T-helper 1 cell (primary cell): ENCODE measurements at places on chromosomes 11 and 22.
A peak's percentile ranks its signal among the peaks of the same experiment; 100 is the strongest.

DNA sequence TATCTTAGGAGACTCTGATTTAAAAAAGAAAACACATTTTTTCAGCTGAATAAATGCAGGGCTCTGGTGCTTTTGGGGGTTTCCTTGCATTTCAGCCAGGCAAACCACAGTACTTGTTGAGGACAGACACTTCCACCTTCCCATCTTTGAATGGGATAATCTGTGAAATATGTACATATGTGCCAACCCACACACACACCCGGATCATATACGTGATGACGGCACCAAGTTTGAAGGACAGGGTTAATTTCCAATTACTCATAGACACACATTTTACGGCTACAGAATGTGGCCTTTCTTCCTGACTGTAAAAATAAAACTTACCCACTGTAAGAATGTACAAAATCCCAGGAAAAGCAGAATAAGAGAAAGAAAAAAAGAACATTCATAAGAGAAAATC lies 104.4 kb downstream of the MPPED2 start:
- no peak for DNase-seq

GRCh38 chr11:73177778-73178539 lies 35.8 kb upstream of the FCHSD2 start:
- DNase-seq = peak; percentile 73

DNA sequence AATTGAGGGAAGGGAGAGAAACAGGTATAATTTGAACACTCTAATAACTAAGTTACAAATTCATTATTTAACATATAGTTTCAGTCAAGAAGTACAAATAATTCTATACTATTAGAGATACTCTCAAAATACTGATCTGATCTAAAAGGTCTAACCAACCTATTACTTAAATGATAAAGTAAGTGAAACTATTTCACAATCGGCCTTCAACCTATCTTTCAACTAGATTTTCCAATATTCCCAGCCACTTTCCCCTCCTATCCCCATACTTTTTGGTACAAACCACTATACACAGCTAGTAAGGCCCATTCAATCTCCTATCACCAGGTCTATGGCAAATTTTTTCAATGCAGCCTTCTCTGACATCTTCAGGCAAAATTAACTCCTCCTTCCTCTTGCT lies 106.7 kb downstream of the SIK3 start:
- DNase-seq = no peak

- DNase-seq = no peak
These were observed 224.6 kb upstream of the PLET1 start for GRCh38 chr11:112485280-112485679.

DNA sequence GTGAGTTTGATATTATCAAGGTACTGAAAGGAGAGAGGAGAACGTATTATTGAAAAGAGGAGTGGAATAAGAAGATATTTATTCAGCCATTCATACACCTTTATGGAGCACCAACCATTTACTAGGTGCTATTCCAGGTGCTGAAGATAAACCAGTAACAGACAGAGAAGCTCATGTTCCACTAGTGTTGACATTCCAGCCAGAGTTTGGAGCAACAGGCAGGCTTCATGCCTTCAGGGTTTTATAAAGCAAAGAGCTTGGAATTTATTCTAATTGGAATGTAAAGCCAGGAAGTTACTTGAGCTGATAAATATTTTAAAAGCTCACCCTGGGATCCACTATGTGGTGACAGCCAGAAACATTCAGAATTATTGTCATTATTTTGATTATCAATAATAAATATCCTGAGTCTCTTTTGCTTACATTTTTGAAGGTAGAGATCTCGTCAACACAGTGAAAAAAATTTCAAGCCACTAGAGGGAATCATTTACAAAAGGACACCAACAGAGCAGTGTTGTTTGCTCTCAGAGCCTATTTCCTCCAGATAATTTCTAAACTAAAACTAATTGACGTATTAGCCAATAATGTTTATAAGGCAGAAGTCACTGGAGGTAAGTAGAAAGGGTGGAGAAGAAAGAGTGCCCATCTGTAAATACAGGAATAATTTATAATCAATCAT lies 172.0 kb downstream of the KCNA4 start:
- DNase-seq = no peak

GRCh38 chr11:105298630-105299029 lies 159.1 kb upstream of the CARD18 start:
- no peak for DNase-seq

GRCh38 chr11:6251120-6251733 lies 8.4 kb upstream of the CCKBR start:
- peak; percentile 36 for DNase-seq

DNA sequence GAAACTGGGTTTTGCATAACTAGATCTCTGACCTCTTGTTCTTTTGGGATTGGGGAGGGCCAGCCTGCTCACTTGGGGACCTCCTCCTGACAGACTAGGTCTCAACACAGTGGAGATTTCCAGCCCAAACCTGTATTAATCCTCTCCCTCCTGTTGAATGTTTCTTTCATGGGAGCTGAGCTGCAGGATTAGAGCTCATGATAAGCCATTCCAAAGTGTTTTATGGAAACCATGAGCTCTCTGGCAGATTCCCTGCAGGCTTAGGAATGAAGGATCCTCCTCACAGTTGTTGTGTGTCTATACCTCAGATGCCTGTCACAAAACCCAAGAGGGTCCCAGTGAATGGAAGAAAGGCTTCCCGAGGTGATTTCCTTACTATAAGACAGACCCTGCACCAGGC lies 248.4 kb upstream of the B3GAT1 start:
- DNase-seq = no peak

DNA sequence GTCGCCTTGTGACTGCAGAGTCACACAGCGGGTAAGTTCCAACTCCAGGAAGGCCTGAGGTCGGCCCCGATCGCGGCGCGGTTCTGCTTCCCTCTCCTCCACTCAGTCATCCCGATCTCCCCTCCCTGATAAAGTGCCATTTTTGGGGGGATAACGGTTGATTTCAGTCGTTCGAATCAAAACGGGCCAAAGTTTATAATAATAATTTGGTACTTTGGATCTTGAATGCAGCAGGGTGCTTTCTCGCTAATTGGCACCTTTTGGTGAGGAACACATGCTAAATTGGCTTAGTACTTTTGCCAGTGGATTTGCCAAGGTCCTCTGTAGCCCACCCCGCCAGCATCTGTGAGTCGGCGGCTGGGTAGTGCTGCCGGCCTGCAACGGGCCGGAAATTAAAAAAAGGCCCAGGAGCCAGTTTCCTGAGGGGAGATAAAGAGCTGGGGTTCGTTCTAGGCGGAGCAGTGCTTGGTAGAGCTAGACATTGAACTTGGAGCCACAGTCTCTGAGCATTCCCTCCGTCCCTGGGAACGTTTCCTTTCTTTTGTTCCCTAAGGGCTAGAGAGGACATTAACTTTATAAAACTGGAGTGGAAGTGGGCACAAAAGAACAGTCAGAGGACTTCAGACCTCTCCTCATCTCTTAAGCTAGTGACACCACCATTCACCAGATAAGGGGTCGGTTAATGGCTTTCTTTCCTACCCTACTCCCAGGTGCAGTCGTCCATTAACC lies 997 bp downstream of the UBE2L3 start:
- no peak for DNase-seq

GRCh38 chr11:95092549-95093324 lies 3.1 kb downstream of the ENDOD1 start:
- DNase-seq = peak; percentile 15

DNA sequence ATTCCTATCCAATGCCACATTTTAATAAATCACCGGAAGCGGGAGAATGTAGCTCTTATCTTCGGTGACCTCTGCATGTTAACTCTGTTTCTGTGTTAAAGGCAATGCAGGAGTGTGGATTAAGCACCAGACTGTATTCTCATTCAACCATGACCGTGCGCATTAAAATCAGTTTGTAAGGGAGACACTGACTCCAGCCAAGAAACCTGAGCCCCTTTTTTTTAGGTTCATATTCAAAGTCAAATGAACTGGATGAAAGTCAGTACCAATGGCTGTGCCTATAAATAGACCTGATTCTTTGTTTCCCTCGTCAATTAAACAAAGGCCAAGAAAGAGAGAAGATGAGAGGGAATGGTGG lies 32.2 kb downstream of the C11orf91 start:
- DNase-seq = no peak

DNA sequence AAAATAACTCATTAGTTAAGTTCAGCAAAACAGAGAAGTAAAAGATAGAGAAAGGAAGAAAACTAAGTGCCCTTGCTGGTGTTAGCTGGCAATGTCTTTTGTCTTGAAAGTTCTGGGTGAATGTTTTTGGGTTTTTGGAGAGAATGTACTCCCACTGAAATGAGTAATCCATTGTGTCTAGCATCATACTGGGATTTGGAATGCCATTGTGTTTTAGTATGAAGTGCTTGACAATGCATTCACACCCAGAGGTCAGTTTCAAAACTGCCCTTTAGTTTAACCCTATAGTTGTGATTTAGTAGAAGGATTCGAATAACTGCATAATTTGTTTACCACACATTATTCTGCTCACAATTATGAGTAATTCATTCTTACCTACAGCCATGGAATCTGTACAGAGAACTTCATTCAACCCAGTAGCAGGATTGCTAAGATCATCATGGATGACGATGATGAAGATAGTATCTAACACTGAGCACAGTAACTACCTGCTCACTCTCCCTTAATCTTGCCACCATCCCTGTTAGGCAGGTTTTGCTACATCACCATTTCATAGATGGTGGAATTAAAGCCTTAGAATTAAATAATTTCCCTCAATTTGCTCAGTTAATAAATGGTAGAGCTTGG lies 33.9 kb downstream of the MAML2 start:
- no peak for DNase-seq

- no peak for DNase-seq
These were observed 14.4 kb upstream of the APOL4 start for GRCh38 chr22:36215981-36216380.

GRCh38 chr11:125874556-125875124 lies 12.8 kb upstream of the HYLS1 start:
- DNase-seq = peak; percentile 13

GRCh38 chr22:36288571-36289405 lies 35.9 kb downstream of the APOL1 start:
- DNase-seq = no peak

DNA sequence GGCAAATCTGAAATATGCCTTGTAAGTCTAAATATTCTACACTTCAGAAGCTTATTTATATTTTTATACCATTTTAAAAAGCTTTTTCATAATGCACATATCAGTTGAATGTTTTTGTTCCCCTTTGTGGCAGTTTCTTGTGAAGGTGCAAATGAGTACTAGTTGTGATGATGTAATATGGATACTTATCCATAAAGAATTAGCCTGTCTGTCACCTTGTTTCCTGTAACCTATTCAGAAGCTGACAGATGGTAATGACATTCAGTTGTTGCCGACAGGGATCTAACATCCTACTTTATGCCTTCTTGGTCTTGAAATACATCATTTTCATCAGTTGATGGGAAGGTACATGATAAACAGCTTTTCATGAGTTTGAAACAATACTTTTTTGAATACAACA lies 2.9 kb downstream of the QSER1 start:
- DNase-seq = no peak

DNA sequence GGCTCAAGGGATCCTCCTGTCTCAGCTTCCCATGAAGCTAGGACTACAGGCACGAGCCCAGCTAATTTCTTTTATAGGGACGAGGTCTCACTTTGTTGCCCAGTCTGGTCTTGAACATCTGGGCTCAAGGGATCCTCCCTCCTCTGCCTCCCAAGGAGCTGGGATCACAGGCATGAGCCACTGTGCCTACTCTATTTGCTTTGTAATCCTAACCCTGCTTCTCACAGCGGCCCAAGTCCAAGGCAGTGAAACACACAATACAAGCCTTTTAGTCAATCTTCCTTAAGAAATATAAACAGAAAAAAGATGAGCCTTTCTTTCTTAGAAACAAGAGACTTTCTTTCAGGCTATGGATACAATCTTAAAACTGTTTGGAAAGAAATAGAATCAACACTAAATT lies 115.2 kb upstream of the SORL1-AS1 start:
- no peak for DNase-seq

- no peak for DNase-seq
These were observed 47.5 kb downstream of the IRAG1 start for GRCh38 chr11:10646005-10646404.

DNA sequence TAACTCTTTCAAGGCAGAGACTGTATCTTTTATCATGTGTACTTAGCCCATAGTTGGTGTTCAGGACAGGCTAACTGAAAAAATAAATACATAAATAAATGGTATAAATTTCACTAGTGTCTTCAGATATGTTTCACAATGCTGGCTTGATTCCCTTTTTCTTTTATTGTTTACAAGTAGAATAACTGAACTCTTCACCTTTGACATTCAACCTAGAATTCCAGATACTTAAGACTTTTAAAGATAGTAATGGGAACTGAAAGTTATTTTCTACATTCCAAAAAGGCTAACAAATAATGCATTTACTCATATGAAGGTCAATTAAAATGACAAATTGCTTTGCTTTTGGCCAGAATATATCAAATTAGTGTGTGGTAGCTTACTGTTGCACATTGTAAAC lies 411.3 kb upstream of the TENM4 start:
- no peak for DNase-seq

DNA sequence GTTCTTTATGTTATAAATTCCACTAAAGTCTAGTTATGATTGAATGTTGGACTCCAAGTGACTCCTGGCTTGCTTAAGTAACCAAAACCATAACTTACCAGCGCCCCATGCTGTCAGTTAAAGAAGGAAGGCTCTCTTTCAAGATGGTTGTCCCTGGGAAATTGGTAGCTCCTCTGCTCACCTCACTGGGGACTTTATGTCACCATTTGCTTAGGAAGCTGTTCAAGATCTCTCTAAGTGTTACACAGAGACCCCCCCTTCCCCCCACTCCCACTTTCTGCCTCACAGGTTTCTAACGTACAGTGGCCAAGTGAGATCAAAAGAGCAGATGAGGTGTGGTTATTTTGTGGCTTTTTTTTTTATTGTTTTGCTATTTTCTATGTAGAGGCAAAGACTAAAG lies 301.8 kb downstream of the AASDHPPT start:
- DNase-seq = no peak

DNA sequence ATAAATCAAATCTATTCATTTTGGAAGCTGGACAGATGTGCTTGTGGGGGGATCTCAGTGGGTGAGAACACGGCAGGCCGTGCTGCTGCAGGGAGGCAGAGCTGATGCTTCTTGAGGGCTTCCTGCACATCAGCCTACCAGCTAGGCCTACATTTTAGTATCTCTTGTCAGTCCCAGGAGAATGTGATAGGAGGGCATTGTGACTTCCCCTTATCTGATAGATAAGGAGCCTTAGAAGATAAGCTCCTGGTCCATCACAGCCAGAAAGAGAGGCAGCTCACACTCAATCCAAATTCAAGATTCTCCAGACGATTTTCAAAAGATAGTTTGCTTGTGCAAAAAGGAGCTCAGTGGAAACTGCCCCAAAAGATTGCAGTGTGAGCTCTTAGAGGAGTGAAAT lies 89.0 kb downstream of the SHANK2 start:
- DNase-seq = no peak

GRCh38 chr11:1771700-1772099 lies 8.0 kb upstream of the CTSD start:
- DNase-seq = no peak

DNA sequence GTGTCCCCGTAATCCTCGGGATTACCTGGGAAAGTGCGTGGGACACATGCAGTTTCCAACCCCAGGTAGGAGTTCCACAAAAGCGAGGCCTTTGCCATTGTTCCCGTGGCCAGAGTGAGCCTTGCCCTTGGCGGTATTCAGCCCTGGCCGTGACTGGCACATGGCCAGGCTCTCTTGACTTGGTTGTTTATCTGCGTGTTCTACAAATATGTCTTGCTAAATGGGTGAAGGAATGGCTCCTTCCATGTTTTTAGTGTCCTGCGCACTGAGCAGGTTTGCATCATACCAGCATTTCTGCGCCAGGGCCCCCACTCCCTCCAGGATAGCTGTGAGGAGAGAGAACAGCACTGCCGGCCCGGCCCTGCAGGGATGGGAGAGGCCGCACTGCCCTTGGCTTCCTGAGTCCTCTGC lies 20.0 kb downstream of the POLR3H start:
- no peak for DNase-seq

GRCh38 chr11:129425214-129425613 lies 49.6 kb downstream of the BARX2 start:
- no peak for DNase-seq
